B cell (primary cell): ENCODE measurements at places on chromosomes 3 and 15. TPM values are rescaled to one million over a fixed set of nuclear protein-coding genes. Genes with fewer than 3 reads are reported as not detected.

DNA sequence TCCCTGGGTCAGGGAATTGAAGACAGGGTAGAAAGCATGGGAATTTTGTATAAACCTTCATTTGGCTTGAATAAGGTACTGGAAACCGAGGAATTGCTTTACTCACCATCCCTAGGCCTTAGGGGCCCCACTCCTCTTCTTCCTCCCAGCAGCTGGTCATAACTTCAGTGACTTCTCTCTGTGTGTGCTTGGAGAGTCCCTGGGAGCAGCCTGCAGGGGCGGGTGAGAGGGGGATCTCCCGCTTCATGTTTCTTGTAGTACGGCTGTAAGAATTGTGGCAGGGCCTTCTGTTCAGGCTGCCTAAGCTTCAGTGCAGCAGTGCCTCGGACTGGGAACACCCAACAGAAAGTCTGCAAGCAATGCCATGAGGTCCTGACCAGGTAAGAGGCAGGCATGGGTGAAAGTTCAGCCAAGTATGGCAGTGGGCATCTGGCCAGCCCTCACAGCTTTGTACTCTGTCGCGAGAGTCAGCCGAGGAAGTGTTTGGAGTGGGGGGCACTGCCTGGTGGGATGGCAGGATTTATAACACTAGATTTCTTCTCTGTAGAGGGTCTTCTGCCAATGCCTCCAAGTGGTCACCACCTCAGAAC, 1.7 kb upstream of the DNAJC17 start:
- peaks cover 18% of the 10 kb centered on the region for H3K4me1 ChIP-seq
- H3K4me3 ChIP-seq, result no peak overlapping the region
- no peak overlapping the region for H3K27ac ChIP-seq
- H3K27me3 ChIP-seq, result no peaks in the 10 kb centered on the region

The CCR3 gene
- not detected in 2 replicates for total RNA-seq

- H3K4me3 ChIP-seq, result no peak overlapping the region
- H3K27me3 ChIP-seq, result peaks cover 5% of the 10 kb centered on the region
Observed at GRCh38 chr3:98599647-98600411, 6.4 kb upstream of the CPOX start.

DNA sequence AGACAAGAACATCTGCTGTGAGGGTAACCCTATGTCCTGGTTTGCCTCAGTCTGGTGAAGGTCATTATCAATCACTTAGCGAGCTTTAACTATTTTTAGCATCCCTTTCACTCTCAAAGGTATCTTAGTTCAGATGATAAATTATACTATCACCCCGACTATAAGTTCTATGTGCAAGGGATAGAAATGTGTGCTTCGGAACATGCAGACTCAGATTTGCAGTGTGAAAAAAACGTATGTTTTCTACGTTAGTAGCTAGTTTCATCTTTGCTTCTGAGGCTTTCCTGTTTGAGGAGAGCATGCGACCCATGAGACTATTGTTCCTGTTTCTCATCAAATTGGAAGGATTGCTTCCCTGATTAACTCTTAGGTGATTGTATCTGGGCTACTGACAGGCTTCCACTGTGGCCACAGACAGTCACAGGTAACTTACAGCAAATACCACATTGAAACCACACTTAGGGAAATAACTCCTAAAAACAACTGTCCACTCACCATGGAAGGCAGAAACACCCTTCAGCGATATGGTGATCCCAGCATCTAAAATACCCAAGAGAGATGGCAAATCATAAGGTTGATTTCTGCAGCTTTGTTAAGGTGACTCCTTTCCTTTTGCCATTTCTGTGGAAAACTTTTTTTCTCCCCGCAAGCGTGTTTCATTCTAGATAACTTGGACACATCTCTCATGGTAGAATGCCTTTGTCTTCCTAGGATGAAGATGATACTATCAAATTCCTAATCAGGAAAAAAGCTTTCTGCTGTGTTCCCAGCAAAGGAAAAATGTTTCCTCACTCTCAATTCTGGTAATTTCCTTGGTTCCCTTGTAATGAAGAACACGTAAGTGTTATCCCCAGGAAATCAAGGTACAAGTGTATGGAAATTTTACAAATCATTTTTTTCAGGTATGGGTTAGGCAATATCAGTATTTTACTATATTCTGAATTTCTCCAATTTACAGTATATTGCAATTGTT, 5.2 kb downstream of the GCSAM start:
- peaks cover 75% of the 10 kb centered on the region for H3K4me1 ChIP-seq
- H3K27me3 ChIP-seq, result no peaks in the 10 kb centered on the region
- H3K4me3 ChIP-seq, result no peak overlapping the region

DNA sequence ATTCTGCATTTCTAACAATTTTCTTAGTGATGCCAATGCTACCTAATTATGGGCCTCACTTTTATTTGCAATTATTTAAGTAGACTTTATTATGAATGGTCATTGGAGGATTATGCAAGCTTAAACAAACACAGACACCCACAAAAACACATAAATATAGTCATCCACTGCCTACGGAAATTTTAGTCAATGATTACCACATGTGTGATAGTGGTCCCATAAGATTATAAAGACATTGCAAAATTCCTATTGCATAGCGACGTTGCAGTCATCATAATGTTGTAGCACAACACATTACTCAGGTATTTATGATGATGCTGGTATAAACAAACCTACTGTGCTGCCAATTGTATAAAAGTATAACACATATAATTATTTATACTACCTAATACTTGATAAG, 247.8 kb upstream of the ALCAM start:
- no peaks in the 10 kb centered on the region for H3K4me1 ChIP-seq
- no peak overlapping the region for H3K27ac ChIP-seq
- DNase-seq, result no peak
- no peaks in the 10 kb centered on the region for H3K36me3 ChIP-seq
- no peak overlapping the region for H3K4me3 ChIP-seq

- peaks cover 85% of the 10 kb centered on the region for H3K36me3 ChIP-seq
- peaks cover 7% of the 10 kb centered on the region for H3K4me1 ChIP-seq
- no peak overlapping the region for H3K27ac ChIP-seq
- no peaks in the 10 kb centered on the region for H3K27me3 ChIP-seq
- no peak for DNase-seq
Observed at GRCh38 chr3:12585181-12585580, 28.3 kb downstream of the MKRN2 start.

DNA sequence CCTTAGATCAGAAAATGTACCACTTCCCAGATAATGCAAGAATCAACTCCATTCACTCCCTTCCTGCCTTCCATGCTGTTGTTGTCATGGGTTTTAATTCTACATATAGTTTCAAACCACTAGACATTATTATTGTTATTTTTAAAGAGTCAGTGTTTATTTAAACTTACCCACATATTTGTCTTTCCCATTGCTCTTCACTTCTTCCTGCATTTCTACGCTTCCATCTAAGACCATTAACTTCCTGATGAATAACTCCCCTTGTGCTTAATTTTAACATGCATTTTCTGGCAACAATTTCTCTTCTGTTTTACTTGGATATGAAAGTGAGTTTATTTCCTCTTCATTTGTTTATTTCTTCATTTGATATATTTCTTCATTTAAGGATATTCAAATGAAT, 127.1 kb upstream of the FHIT start:
- H3K36me3 ChIP-seq, result no peaks in the 10 kb centered on the region
- H3K27me3 ChIP-seq, result no peaks in the 10 kb centered on the region
- H3K27ac ChIP-seq, result no peak overlapping the region
- H3K4me1 ChIP-seq, result no peaks in the 10 kb centered on the region
- H3K4me3 ChIP-seq, result no peak overlapping the region

DNA sequence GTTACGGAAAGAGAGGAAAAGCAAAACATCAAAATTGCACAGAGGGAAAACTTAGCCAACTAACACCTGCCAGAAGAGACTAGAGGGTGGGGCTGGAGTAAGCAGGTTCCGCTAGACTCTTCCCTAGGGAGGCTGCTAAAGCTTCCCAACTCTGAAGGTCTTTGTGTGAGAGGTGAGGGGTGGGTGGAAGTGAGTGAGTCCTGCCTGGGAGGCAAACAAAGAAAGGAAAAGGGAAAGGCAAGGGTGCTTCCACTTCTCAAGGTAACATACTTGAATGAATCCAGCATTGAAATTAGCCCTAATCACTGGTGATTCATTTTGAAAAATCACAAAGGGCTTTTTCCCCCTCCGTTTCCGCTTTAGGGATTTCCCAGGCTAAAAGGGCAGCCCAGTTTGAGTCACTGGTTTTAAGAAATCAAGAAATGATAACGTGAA, 220.5 kb upstream of the ADAMTS9 start:
- no peaks in the 10 kb centered on the region for H3K27me3 ChIP-seq
- no peak overlapping the region for H3K4me3 ChIP-seq
- H3K4me1 ChIP-seq, result no peaks in the 10 kb centered on the region
- no peak for DNase-seq
